Adrenal gland (tissue), 19 donors: ENCODE measurements at places on chromosomes 2 and 18. TPM values are rescaled to one million over a fixed set of nuclear protein-coding genes. Genes with fewer than 3 reads are reported as not detected.

Gene POLR1A
- polyA plus RNA-seq = 15.4 TPM

Gene CENPA
- polyA plus RNA-seq = 0.20 TPM

Gene GALNT13
- polyA plus RNA-seq = 2.6 TPM

Gene NEUROD1
- not detected for polyA plus RNA-seq

Gene UGT1A4
- polyA plus RNA-seq = not detected

Gene INPP4A
- polyA plus RNA-seq = 10.8 TPM

Gene ZBTB7C
- 5.2 TPM for polyA plus RNA-seq

Gene RIT2
- not detected for polyA plus RNA-seq

Gene CHRND
- polyA plus RNA-seq = 0.07 TPM

Gene KLHL30
- 0.13 TPM for polyA plus RNA-seq

Gene IL36B
- polyA plus RNA-seq = not detected

Gene EGR4
- 0.32 TPM for polyA plus RNA-seq

Gene TLX2
- 22.8 TPM for polyA plus RNA-seq

Gene ST8SIA5
- polyA plus RNA-seq = 18.4 TPM

Gene TBR1
- polyA plus RNA-seq = not detected

Gene SFTPB
- polyA plus RNA-seq = 0.04 TPM

Gene NCKAP5
- polyA plus RNA-seq = 1.1 TPM

Gene IL1A
- 0.07 TPM for polyA plus RNA-seq
